Stimulated activated CD8-positive, alpha-beta memory T cell treated with anti-CD3 and anti-CD28 coated beads, Interleukin-15, amount 100 ng/mL, for 4 hours (primary cell): ENCODE measurements at places on chromosomes 12 and 14.

- no peak for DNase-seq
Observed at GRCh38 chr14:94922595-94923239, 152.8 kb upstream of the GSC start.

GRCh38 chr12:112061137-112061536 lies 47.4 kb downstream of the NAA25 start:
- no peak for DNase-seq

GRCh38 chr12:68042212-68042699 lies 53.0 kb downstream of the IFNG-AS1 start:
- no peak for DNase-seq

DNA sequence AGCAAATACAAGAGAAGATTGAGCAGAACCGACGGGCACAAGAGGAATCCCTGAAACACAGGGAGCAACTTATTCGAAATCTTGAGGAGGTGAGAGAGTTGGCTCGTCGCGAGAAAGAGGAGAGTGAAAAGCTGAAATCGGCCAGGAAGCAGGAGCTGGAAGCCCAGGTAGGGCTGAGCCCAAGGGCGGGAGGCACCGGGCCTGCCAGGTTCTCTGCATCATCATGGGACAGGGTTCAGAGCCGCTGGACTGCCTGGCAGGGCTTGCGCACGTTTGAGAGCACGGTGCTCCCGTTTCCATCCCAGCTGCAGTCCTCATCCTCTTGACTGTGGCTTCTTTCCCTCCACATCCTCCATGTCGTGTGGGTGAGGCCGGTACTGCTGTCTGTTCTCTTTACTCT lies 14.4 kb downstream of the TCHP start:
- no peak for DNase-seq

DNA sequence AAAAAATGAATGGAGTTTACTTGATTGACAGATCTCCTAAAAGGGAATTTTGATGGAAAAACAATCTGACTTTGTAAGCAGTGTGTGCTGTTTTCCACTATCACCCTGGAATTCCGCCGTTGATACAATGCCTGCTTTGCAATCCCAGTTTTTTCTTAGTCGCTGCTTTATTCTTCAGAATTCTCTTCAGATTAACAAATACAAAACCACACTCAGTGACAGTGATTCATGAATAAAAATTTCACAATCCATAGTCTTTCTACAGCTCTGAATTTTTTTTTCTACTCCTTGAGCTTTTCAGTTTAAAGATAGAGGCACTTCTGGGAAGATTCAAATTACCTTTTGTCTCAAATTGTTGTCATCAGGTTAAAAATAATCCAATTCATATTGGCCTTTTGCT lies 44.6 kb upstream of the KITLG start:
- no peak for DNase-seq

GRCh38 chr14:93318927-93319326 lies 13.9 kb downstream of the BTBD7 start:
- DNase-seq = no peak

DNA sequence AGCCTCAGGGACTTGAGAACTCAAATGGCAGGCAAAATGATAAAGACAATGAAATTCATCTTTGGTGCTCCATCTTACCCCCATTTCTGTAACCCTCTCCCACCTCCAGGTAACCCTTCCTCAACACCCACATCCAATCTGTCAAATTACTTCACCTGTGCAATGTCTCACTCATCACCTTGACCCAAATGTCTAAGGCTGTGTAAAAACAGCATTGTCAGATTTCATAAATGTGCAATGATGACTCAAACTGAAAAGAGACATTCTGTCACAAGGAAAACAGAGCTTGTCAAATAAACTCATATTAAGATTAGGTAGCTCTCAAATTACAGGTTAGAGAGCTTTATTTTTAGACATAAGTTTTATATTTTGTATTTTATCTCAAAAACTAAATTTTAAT lies 19.9 kb upstream of the COCH start:
- DNase-seq = no peak

- DNase-seq = no peak
Observed at GRCh38 chr12:87274594-87275245, 754.5 kb downstream of the C12orf50 start.

DNA sequence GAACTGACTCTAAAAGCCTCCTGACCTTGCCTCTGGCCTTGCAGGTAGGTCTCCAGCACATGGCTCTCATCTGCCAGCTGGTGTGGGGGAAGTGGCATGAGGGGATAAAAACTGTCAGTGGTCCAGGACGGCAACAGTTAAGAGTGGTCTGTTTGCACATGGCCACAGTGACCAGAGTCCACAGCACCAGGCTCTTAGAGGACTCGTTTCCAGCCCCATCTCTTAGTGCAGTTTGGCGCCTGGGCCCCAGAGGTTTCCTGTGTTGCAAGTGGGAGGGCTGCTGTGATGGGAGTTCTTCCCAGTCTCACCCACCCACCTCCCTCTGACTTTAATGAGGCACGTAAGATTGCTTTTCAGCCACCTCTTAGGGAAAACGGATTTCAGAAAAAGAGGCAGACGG lies 37.0 kb downstream of the APPL2 start:
- DNase-seq = no peak

GRCh38 chr12:113748707-113749432 lies 217.3 kb downstream of the RBM19 start:
- DNase-seq = no peak

DNA sequence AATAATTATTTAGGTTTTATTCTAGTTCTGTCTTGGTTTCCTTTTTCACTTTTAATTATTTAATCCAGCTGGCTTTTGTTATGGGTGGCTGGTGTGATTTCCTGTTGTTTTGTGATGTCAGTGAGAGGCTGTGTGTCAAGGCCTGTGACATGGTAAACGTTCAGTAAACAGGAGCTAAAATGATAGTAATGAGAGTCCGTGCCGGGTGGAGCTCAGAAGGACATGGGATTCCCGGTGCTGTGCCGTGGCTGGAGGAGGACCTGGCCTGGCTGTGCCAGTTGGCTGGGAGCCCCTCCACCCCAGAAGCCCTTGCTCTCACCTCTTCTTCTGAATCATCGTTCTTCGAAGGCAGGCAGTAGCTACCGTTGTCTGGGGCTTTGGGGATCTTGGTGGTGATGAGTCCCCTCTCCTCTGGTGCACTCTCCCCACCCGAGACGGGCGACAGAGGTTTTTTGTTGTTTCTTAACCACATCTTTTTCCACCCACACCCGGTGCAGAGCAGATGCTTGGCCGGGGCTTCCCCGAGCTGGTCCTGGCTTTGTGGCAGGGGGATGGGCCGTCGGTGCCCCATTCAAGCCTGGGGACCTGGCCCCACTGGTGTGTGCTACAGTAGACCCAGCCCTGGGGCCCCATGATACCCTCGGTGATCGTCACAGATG lies 29.1 kb downstream of the SH2B3 start:
- peak; percentile 87 for DNase-seq

DNA sequence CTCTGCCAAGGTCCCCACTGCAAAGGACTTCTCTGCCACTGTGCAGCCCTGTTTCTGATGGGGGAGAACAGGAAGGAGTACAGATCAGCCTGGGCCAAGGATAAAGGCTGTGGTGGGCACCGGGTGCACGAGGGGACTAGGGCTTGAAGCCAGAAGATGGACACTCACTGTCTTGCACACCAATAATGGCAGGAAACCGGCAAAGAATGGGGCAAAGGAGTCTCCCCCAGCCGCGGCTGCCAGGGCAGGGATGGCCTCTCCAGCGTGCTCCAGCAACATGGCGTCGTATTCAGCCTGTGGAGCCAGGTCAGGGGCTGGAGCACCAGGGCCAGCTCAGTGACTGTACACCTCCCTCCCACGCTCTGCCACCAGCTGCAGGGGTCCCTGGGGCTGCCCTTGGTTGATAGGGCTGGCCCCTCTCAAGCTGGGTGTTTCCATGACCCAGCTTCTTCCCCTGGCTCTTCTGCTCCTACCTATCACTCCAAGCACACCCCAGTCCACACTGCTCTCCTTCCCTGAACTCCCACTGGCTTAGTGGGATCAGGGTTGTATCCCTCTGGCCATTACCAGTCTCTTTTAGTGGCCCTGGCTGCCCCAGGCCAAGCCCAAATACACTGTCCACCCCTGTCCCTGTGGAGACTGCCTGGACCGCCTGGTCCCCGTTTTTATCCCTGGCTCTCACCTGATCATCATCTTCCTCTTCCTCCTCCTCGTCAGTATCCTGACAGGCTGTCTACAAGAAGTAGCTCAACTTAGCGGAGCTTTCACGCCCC lies 6.3 kb downstream of the IPO4 start:
- DNase-seq = no peak

GRCh38 chr14:81312289-81312876 lies 87.7 kb downstream of the STON2 start:
- DNase-seq = no peak
